Kidney (tissue), 22 donors: ENCODE measurements at places on chromosomes 2 and 18.

DNA sequence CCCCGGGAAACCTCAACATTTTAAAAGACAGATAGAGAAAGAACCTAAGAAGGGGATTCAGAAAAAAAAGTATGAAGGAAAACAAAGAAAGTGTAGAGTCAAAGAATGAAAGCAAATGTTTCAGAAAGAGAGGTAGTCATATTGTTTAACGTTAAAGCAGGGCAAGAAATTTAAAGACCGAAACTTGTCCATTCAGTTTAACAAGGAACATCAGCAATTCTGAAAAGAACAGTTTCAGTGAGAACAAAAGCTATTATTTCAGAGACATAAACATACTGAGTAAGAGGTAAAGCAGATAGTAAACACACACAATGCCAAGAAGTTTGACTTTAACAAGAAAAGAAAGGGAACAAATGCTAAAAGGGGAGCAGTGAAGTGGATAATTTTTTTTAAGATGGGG, 41.1 kb downstream of the MBD2 start:
- no peaks in the 10 kb centered on the region for H3K4me1 ChIP-seq
- no peak for DNase-seq

- no peak overlapping the region for H3K27ac ChIP-seq
- no peak overlapping the region for H3K4me3 ChIP-seq
- DNase-seq = no peak
- H3K36me3 ChIP-seq = no peaks in the 10 kb centered on the region
- no peaks in the 10 kb centered on the region for H3K27me3 ChIP-seq
Observed at GRCh38 chr2:127605691-127606263, 40.2 kb upstream of the GPR17 start.

- H3K4me3 ChIP-seq = no peak overlapping the region
- peaks cover 3% of the 10 kb centered on the region for H3K4me1 ChIP-seq
- no peaks in the 10 kb centered on the region for H3K36me3 ChIP-seq
- DNase-seq = no peak
- H3K27me3 ChIP-seq = no peaks in the 10 kb centered on the region
Observed at GRCh38 chr2:460861-461260, 173.0 kb upstream of the ALKAL2 start.

DNA sequence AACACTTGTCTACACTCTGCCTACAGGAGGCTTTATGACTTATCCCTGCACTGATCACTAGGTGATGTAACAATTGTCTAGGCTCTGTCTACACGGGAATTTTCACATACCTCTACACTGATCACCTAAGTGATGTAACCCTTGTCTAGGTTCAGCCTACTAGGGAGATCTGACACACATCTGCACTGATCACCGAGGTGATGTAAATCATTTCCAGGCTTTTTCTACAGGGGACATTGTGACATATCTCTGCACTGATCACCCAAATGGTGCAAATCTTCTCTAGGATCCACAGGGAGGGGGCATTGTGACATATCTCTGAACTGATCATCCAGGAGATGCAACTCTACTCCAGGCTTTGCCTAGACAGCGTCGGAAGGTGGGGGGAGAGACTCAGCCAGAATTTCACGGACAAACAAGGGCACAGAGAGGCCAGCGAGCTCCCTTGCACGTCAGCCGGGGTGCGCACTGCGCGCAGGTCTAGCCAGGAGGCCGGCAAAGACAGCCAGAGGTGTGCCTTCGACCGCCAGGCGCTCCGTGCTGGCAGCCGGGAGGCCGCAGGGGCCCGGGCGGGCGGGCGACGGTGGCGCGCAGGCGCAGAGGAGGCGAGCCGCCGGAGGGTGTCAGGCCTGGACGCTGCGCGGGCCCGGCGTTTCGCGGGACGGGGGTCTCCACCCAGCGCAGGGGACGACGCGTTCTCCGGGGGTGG, 46.9 kb upstream of the USP14 start:
- DNase-seq = peak; percentile 93
- peak overlapping the region; percentile 65 for H3K4me3 ChIP-seq
- H3K36me3 ChIP-seq = no peaks in the 10 kb centered on the region
- H3K27me3 ChIP-seq = no peaks in the 10 kb centered on the region
- H3K4me1 ChIP-seq = no peaks in the 10 kb centered on the region

DNA sequence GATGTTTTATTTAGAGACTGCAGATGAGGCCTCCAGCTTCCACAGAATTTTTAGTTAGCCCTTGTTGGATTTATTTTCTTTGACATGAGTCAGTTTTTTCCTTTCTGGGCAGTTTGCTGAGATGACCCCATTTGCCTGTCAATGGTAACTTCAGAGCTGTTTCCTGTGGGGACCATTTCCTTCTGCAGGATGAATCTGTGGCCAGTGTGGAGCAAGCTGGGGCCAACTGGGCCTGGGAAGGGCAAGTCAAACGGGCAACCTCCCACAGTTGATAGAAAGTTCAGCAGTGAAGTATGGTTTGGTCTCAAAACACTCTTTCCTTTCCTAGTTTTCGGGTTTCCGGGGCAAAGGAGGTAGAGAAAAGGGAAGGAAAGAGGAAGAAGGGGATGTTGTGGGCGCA, 291.4 kb upstream of the NRP2 start:
- H3K4me1 ChIP-seq = no peaks in the 10 kb centered on the region
- H3K27me3 ChIP-seq = no peaks in the 10 kb centered on the region
- H3K27ac ChIP-seq = no peak overlapping the region
- no peaks in the 10 kb centered on the region for H3K36me3 ChIP-seq
- no peak overlapping the region for H3K4me3 ChIP-seq

DNA sequence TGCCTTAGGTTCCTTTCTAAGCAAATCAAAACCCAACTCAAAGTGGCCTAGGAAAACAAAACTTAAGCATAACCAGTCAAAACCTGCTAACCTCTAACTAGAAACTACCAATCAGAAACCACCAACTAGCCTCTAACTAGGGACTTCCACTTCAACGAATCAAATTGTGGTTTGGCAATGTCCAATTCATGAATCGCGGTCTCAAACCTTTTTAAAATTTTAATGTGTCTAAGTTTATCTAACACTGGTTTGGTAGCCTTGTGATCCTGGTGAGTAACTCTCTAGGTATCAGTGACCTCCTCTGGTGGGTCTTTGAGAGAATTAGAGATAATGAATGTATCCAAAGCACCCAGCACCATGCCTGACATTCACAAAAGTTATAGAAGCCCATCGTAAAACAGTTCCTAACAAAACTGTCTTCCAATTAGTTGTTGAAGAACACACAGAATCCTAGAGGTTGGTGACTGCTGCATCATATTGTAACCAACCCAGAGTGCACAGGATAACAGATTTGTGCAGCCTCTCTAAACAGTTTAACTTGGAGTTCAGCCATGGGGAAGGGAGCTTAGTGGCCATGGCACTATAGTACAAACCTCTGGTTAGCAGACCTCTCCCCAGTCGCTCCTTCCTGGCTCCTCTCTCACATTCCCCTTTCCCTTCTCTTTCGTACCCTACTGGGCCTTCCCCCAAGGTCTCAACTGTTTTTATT, 45.2 kb upstream of the B3GNT2 start:
- no peak overlapping the region for H3K27ac ChIP-seq
- H3K36me3 ChIP-seq = no peaks in the 10 kb centered on the region
- H3K4me1 ChIP-seq = no peaks in the 10 kb centered on the region
- no peak for DNase-seq
- H3K27me3 ChIP-seq = no peaks in the 10 kb centered on the region

DNA sequence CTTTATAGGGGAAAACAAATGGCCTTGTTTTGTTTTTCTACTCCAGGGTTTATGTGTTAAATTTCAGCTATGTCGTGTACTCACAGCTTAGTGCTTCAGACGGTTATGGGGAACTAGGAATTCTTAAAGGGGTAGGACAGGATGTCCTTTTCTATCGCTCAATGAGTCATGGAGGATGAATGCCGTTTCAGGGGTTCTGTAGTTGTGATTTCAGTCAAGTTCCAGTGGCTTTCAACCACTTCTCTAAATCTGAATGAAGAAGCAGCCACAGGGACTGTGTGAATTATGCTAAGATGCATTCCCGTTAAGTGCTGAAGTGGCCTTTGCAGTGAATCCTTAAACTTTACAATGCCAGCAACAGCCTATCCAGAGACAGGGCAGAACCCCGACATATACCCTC, 1231.7 kb upstream of the ZEB2 start:
- no peaks in the 10 kb centered on the region for H3K36me3 ChIP-seq
- peak; percentile 31 for DNase-seq
- no peak overlapping the region for H3K4me3 ChIP-seq

- no peaks in the 10 kb centered on the region for H3K4me1 ChIP-seq
- no peak for DNase-seq
- no peaks in the 10 kb centered on the region for H3K27me3 ChIP-seq
- H3K36me3 ChIP-seq = no peaks in the 10 kb centered on the region
Observed at GRCh38 chr2:68935471-68935870, 17.2 kb downstream of the GKN2 start.

- H3K36me3 ChIP-seq = no peaks in the 10 kb centered on the region
- H3K27me3 ChIP-seq = peaks cover 90% of the 10 kb centered on the region
- no peak overlapping the region for H3K27ac ChIP-seq
- peak; percentile 72 for DNase-seq
- no peaks in the 10 kb centered on the region for H3K4me1 ChIP-seq
Observed at GRCh38 chr2:176079831-176080539, 3.8 kb downstream of the EVX2 start.

GRCh38 chr2:104118889-104119288, 735.0 kb upstream of the POU3F3 start:
- no peaks in the 10 kb centered on the region for H3K27me3 ChIP-seq
- no peak for DNase-seq
- H3K4me1 ChIP-seq = no peaks in the 10 kb centered on the region
- H3K36me3 ChIP-seq = no peaks in the 10 kb centered on the region

GRCh38 chr2:238811759-238812158, 36.1 kb upstream of the TWIST2 start:
- no peaks in the 10 kb centered on the region for H3K4me1 ChIP-seq
- no peaks in the 10 kb centered on the region for H3K27me3 ChIP-seq
- DNase-seq = no peak
- H3K4me3 ChIP-seq = no peak overlapping the region

DNA sequence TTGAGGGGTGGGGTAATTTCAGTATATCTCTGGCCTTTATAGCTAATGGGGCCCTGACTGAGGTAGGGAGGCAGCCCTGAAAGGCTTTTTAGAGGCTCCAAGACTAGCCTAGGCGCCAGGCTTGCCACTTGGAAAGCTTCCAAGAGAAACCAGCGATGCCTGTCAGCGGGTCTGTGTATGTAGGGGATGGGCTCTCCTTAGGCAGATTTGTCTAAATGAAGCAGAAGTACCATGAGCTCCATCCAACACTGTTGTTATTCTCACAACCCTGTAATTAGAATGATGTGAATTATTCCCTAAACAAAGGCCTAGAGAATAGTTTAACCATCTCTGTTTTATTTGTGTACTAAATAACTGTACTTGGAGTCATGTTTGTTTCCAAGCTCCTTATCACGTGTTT, 138.1 kb downstream of the B3GNT2 start:
- no peak overlapping the region for H3K27ac ChIP-seq
- H3K36me3 ChIP-seq = no peaks in the 10 kb centered on the region
- no peaks in the 10 kb centered on the region for H3K4me1 ChIP-seq

DNA sequence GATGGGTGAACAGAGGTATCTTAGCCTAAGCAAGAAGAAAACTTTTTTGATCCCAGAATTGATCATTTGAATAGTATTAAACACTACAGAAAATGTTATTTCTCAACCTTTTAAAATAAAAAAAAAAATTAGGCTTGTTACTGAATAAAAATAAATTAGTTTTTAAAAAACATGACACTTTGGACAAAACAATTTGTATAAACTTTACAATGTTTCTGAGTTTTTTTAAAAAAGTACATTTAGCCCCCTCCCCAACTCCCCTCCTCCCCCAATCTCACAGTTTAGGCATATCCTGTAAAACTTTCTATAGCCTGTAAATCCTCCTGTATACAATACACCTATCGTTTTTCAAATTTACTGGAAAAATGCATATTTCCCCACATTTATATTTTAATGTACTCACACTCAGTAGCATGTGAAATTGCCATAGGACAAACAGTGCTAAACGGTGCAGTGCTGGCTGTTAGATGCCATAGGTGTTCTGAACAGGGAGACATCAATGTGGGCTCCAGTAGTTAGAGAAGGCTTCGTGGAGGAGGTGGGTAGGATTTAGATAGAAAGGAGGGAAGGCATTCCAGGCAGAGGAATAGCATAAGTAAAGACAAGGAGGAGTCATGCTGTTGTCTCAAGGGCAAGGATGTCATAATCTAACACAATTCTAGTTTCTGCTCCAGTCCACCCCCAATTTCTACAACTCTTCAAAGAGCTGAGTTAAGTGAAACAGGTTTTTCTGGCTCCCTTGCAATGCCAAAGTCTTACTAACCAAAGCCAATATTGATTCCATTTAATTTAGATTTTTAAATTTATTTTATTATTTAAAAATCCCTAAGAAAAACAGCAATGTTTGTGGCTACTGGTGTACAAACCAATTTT, 50.9 kb downstream of the SP3 start:
- H3K27ac ChIP-seq = no peak overlapping the region
- peaks cover 15% of the 10 kb centered on the region for H3K36me3 ChIP-seq
- H3K4me3 ChIP-seq = no peak overlapping the region
- no peak for DNase-seq

DNA sequence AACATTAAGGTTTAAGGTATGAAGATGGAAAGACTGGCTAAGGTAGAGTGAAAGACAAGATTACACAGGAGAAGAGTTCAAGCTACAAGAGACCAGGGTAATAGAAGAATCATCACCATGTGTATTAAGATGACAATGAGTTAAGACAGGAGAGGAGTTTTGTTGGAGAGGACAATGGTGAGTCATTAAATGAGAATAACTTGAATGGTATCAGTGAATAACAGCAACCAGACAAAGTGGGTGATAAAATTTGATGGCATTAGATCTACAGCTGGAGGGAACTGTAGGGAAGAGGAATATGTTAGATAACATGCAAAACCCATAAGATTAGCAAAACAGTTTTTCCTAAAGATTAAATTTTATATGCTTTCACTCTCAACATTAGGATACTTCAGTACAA, 18.8 kb upstream of the ENOSF1 start:
- no peak for DNase-seq
- no peak overlapping the region for H3K4me3 ChIP-seq
- peaks cover 6% of the 10 kb centered on the region for H3K36me3 ChIP-seq
- no peaks in the 10 kb centered on the region for H3K4me1 ChIP-seq
- H3K27me3 ChIP-seq = no peaks in the 10 kb centered on the region

DNA sequence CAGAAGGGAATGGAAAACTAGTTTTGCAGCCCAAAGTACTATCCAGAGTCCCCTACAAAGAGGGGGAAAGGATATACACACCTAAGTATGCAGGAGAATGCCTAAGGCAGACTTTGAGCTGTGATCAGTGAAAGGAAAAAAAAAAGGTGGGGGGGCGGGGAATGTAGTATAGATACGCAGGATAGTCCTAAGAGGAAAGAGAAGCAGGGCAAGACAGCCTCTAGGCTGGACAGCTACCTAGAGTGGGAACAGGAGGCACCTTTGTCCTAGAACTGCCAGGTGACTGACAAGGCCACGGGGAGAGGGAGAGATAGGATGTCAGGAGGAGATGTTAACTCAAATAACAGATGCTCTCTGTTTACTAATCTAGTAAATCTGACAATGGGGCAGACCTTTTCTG, 6.0 kb downstream of the REEP1 start:
- no peak overlapping the region for H3K4me3 ChIP-seq
- no peak overlapping the region for H3K27ac ChIP-seq

DNA sequence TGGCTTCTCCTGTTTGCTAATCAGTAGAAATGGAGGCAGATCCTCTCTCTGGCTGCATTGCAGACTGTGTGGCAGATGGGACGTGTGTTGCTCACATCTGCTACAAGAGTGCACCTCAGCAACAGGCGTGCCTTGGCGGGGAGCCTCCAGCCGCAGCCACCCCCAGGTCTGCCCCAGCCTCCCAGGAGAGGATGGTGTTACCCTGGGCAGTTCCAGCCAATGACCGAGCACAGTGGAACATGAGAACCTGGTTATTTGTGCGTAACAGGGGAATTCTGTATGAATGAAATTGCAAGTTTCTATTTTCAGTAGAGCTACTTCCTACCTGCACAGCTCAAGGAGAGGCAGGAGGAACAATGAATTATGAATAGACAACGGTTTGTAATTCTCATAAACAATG, 130.6 kb upstream of the CBLN2 start:
- no peak overlapping the region for H3K27ac ChIP-seq
- no peak for DNase-seq
- no peaks in the 10 kb centered on the region for H3K4me1 ChIP-seq
- no peaks in the 10 kb centered on the region for H3K36me3 ChIP-seq
- no peak overlapping the region for H3K4me3 ChIP-seq
